GM18507 (cell line): ENCODE measurements at places on chromosomes 2 and 18.

DNA sequence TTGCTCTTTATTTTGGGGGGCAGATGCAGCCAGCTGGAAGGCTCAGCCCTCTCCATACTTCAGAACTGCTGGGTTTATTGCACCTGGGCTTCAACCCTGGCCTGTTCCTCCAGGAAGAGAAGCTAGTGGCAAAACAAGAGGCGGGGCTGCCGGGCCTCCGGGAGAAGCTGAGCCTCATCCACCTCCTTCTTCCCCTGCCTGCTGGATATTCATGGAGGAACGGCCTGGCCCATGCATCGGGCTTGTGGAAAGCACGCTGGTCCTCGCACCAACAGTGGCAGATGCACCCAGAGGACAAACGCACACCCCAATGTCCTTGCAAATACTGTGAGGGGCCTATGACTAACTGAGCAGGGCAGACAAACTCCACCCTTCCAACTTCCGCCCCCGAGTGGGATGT is 30.6 kb downstream of the FAM178B start:
- no peak for DNase-seq

- DNase-seq = no peak
These were observed 78.6 kb downstream of the SH3YL1 start for GRCh38 chr2:185221-185620.

- DNase-seq = peak; percentile 44
These were observed 35.6 kb upstream of the PNO1 start for GRCh38 chr2:68121873-68122679.

DNA sequence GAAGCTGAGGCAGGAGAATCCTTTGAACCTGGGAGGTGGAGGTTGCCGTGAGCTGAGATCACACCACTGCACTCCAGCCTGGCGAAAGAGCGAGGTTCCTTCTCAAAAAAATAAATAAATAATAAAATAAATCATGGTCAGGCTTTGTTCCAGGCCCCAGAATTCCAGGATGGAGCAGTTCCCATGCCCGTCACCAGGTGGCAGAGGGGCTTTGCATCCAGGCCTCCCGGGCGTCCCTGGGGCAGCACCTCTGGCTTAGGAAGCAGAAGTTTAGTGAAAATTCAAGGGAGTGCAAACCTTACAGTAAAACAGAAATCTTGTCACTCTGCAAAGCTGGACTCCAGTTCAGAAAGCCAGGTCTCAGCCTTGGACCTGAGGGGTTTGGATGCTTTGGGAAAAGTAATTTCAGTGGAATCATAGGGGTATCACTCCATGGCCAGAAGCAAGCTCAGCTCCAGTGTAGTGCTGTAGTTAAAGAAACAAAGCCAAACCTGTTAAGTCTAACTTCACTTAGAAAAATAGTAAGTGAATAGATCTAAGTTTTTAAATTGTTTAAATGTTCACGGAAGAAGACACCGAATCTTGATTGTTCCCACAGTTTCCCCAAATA is 512.7 kb downstream of the CMPK2 start:
- no peak for DNase-seq
